ENCODE measurements at places on chromosomes 2 and 18. TPM values are rescaled to one million over a fixed set of nuclear protein-coding genes. Genes with fewer than 3 reads are reported as not detected.

The C2orf81 gene
- 0.94 TPM for total RNA-seq

The SP100 gene
- 80.1 TPM for total RNA-seq

DNA sequence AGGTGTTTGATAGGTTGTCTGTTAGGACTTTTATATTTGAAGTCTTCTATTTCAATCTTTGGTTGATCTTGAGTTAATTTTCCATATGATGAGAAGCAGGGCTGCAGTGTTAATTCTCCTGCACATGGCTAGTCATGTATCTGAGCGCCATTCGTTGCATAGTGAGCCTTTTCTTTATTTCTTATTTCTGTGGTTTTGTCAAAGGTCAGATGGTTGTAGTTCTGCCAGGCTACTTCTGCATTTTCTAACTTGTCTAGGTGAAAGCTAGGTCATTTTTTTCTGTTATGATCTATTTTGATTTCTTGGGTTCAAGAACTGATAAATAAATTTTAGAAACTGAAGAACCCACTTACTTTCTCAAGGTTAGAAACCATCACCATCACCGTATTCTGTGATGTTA, 56.7 kb downstream of the CCDC74A start:
- no peaks in the 10 kb centered on the region for H3K36me3 ChIP-seq
- H3K4me1 ChIP-seq: no peaks in the 10 kb centered on the region
- no peaks in the 10 kb centered on the region for H3K27me3 ChIP-seq
- no peak overlapping the region for H3K4me3 ChIP-seq

- no peak overlapping the region for H3K4me3 ChIP-seq
- H3K4me1 ChIP-seq: no peaks in the 10 kb centered on the region
- no peaks in the 10 kb centered on the region for H3K27me3 ChIP-seq
- H3K27ac ChIP-seq: peak overlapping the region; percentile 82
These were observed 104.9 kb downstream of the ASAP2 start for GRCh38 chr2:9311488-9311887.

GRCh38 chr18:43961722-43962121, 684.4 kb upstream of the SYT4 start:
- H3K36me3 ChIP-seq: no peaks in the 10 kb centered on the region
- no peaks in the 10 kb centered on the region for H3K4me1 ChIP-seq
- H3K4me3 ChIP-seq: no peak overlapping the region
- no peak overlapping the region for H3K27ac ChIP-seq
- no peak for DNase-seq

GRCh38 chr18:4245456-4245855, 209.7 kb downstream of the DLGAP1 start:
- no peak overlapping the region for H3K27ac ChIP-seq
- no peak overlapping the region for H3K4me3 ChIP-seq
- no peaks in the 10 kb centered on the region for H3K4me1 ChIP-seq
- H3K27me3 ChIP-seq: no peaks in the 10 kb centered on the region
- no peaks in the 10 kb centered on the region for H3K36me3 ChIP-seq
- no peak for DNase-seq

GRCh38 chr2:230650585-230651137, 62.0 kb upstream of the CAB39 start:
- H3K4me3 ChIP-seq: no peak overlapping the region
- DNase-seq: no peak
- no peaks in the 10 kb centered on the region for H3K4me1 ChIP-seq
- H3K27ac ChIP-seq: no peak overlapping the region
- no peaks in the 10 kb centered on the region for H3K36me3 ChIP-seq

DNA sequence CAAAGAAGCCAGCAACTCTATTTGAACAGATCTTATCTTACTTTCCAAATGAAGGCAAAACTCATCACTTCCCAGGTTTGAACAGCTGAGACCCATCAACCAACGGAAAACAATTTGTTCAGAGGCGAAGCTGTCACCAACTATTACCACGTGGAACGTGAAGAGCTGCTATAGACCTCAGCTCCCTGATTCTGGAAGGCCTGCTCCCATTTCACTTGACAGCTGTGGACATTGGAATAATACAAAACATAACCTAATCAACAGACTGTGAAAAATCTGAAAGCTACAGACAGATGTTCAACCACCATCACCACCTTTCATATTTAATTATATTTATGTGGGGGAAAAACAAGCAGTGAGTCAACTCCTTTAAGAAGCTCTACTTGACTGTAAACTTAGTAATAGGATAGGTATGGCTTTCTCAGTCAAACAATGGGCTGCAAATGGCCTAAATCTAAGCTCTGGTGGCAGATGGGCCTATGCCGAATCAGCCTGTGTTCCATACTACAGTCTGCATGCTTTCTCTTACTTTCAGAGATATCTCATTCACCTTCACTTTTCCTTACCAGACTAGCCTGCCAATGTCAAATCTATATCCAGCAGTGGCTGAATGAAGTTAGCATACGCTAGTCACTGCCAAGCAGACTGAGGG, 896.4 kb downstream of the TDRD15 start:
- DNase-seq: no peak
- H3K36me3 ChIP-seq: no peaks in the 10 kb centered on the region
- no peaks in the 10 kb centered on the region for H3K4me1 ChIP-seq
- H3K4me3 ChIP-seq: no peak overlapping the region

GRCh38 chr18:52499644-52500043, 159.6 kb downstream of the DCC start:
- H3K4me1 ChIP-seq: no peaks in the 10 kb centered on the region
- no peaks in the 10 kb centered on the region for H3K36me3 ChIP-seq
- no peak overlapping the region for H3K4me3 ChIP-seq
- no peak overlapping the region for H3K27ac ChIP-seq
- H3K27me3 ChIP-seq: no peaks in the 10 kb centered on the region
- no peak for DNase-seq

DNA sequence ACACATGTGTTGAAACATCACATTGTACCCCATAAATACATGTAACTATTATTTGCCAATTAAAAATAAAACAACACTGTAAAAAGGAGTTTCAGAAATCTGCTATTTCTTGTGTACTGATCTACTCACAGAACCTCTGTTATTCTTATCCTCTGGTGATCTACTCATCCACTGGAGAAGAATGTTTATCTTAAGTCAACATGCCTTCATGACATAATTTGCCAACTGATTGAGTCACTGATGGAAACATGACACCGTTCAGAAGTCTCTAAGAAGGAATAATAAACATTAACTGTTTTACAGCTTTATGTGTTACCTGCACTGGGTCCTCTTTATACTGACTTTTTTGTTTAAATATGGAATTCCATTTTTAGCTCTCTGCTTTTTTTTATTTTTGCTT, 555.2 kb downstream of the DCDC2C start:
- DNase-seq: no peak
- no peaks in the 10 kb centered on the region for H3K27me3 ChIP-seq
- H3K4me3 ChIP-seq: no peak overlapping the region
- no peak overlapping the region for H3K27ac ChIP-seq

DNA sequence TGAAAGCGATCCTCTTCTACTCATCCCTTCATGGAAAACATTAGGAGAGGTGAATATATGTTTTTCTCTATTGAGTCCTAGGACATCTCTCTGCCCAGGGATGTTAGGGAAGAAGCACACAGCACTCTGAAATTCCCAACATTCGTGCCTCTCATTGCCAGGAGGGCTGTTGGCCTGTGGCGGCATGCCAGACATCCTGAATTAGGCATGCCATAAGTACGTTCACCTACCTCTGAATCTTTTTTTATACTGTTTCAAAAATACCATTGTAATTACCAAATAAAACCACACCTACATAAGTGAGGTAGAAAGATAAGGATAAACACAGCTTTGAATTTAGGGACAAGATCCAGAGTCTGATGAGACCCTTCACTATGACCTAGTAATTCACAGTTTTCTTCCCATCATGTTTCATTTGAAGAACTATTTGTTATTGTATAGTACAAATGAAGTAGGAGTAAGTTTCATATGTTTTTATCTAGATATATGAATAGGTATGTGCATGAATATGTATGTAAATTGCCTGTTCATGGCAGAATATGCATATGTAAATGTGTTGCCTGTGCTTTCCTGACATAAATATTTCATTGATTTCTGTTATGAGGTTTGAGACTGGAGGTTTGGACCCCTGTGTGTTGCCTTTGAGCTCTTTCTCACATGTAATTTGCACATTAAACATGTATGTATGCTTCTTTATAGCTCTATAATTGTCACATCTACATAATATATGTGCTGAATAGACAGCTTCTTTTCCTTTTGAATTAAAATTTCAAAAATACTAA, 66.6 kb upstream of the STAM2 start:
- no peaks in the 10 kb centered on the region for H3K36me3 ChIP-seq
- H3K27me3 ChIP-seq: no peaks in the 10 kb centered on the region
- no peak for DNase-seq
- no peak overlapping the region for H3K27ac ChIP-seq

- DNase-seq: no peak
- no peaks in the 10 kb centered on the region for H3K27me3 ChIP-seq
- no peaks in the 10 kb centered on the region for H3K36me3 ChIP-seq
- no peak overlapping the region for H3K27ac ChIP-seq
These were observed 22.9 kb downstream of the IL36A start for GRCh38 chr2:113028112-113028511.

Measured in right atrium auricular region (tissue), 2 donors.